ENCODE measurements at places on chromosomes 3 and 15. TPM values are rescaled to one million over a fixed set of nuclear protein-coding genes. Genes with fewer than 3 reads are reported as not detected.
A peak's percentile ranks its signal among the peaks of the same experiment; 100 is the strongest.

Gene PRKCD
- 37.4 TPM for total RNA-seq

Gene TMIE
- 0.62 TPM for total RNA-seq

Gene LPCAT4
- 87.5 TPM for total RNA-seq

Gene SACM1L
- 51.6 TPM for total RNA-seq

Gene PLSCR2
- total RNA-seq = not detected

Gene GOLGA8Q
- not detected for total RNA-seq

Gene MUC4
- 2.4 TPM for total RNA-seq

DNA sequence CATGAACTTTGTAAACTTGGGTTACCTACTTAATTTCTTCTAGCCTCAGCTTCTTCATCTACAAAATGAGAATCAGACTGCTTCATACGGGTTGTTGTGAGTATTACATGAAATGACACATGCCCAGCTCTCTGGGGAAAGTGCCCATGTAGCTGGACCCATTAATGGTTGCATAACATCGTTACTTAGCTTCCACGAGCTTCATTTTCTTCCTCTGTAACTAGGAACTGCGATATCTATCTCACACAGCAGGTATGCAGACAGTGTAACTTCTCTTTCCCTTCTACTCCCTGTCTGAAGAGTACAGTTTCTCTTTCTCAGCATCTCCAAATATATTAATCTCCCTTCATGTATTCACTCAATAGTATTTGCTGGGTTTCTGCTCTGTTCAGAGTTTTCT is 37.9 kb upstream of the DLG1 start:
- no peak for DNase-seq

- no peak for DNase-seq
Measured at GRCh38 chr3:160703974-160704373, 27.0 kb downstream of the ARL14 start.

DNA sequence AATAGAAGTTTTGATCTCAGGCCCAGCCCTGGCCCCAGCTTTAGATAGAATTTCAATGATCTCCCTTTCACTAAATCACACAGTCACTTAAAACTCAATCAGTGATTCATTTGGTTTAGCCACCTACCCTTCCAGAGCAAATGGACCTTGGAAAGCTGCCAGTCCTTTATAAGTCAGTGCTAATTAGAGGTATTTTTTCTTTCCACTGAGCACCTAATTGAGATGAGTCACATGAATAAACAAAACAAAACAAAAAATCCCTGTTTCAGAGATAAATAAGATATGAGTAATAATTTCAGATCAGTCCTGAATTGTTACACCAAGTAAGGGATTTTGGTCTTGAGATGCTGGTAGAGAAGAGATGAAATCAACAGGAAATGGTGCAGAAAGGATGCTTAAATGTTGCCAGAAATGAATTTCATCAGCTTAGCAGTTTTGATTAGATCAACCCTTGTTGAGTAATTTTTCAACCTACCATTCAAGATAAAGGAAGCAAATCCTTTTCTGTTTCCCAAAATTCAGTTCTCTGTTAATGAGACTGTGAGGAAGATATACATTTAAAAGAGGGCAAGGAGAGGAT is 352.0 kb upstream of the COL8A1 start:
- DNase-seq = no peak

DNA sequence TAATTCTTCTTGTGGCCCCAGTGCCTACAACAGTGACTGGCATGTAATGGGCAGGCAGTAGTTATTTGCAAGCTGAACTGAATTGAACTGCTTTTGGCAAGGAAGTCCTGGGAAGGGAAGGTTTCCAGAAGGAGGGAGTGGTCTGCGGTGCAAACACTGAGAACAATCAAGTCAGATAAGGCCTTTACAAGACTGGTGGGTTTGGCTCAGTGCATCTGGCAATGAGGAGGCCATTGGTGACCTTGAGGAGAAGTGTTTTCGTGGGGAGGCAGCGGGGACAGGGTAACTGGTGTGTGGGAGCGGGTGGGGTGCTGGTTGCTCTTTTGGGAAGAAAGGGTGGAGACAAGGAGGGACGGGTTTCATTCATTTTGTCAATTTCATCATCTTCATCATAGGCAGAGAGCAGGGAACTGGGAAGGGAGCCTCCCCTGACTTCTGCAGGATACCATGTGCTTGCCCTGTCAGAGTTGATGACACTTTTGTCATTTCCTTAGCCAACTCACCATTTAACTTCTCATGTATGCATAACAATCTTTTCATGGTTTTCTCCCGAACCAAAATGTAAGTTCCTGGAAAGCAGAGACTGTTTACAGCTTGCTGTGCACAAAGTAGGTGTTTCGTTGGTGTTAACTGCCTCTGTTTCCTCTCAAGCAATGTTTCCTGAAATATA is 8.4 kb upstream of the EHD4 start:
- DNase-seq = peak; percentile 63

- DNase-seq = no peak
Measured at GRCh38 chr3:29497282-29497681, 216.4 kb downstream of the RBMS3 start.

GRCh38 chr3:187000711-187001151 is 70.4 kb downstream of the ST6GAL1 start:
- no peak for DNase-seq

GRCh38 chr3:35971686-35972085 is 332.4 kb downstream of the ARPP21 start:
- DNase-seq = no peak

DNA sequence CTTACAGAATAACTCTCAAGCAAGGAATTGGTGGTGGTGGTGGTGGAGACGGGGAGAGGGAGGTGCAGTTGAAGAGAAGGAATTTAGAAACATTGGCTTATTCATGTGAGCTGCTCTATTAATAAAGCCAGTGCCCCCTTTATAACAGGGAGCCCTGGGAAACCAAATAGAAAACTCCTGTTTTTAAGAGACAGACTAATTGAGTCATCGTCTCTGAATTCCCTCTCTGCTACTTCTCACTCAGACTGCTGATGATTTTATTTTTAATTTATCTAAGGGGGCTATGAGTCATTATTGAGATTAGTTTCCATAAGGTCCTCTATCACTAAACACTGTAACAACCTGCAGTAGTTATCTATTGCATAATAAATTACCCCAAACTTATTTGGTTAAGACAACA is 145.9 kb upstream of the GALNT15 start:
- no peak for DNase-seq

DNA sequence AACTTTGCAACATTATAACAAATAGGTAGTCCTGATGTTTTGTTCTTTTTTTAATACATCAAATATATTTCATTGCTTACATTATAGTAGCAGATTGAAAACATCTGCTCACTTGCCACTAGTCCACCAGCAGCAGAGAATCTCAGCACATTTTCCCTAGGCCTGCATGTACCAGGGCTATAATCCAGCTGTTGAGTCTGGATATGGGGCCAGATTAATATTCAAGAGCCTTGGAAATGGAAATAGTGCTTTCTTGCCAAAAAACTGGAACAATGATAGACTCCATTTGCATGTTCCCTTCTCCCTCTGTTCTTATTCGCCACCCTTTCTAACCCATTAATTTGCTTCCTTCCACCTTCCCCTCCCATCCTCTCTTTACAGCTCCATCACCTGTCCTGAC is 288.0 kb downstream of the EPHA3 start:
- DNase-seq = no peak

- no peak for DNase-seq
Measured at GRCh38 chr3:61964566-61964965, 403.2 kb downstream of the PTPRG start.

- no peak for DNase-seq
Measured at GRCh38 chr3:29612536-29612935, 331.7 kb downstream of the RBMS3 start.

DNA sequence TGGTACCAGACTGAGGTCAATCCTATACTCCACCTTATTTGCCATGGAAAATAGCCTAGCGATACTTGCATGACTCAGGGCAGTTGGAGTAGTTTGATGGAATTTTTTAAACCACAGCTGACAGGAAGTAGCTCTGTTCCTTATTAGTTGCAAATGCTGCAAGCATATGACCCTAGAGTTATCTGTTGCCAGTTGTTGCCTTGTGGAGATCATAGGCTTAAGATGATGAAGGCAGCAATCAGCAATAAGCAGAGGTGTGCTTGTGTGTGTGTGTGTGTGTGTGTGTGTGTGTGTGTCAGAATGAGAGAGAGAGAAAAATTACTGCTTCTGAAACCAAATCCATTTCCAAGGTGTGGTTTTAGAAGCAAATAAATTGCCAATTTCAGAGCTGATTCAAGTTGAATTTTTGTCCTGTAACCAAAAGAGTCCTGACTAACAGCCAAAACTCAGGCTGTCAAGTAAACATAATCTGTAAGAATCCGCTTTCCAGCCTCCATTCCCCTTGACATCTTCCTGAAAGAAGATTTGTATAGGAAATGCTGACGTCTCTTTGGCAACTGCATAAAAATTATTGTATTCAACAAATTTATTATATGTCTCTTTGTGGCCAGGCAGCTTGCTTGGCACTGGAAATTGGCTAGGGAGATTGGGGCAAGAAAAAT is 141.2 kb downstream of the SERPINI1 start:
- DNase-seq = no peak

DNA sequence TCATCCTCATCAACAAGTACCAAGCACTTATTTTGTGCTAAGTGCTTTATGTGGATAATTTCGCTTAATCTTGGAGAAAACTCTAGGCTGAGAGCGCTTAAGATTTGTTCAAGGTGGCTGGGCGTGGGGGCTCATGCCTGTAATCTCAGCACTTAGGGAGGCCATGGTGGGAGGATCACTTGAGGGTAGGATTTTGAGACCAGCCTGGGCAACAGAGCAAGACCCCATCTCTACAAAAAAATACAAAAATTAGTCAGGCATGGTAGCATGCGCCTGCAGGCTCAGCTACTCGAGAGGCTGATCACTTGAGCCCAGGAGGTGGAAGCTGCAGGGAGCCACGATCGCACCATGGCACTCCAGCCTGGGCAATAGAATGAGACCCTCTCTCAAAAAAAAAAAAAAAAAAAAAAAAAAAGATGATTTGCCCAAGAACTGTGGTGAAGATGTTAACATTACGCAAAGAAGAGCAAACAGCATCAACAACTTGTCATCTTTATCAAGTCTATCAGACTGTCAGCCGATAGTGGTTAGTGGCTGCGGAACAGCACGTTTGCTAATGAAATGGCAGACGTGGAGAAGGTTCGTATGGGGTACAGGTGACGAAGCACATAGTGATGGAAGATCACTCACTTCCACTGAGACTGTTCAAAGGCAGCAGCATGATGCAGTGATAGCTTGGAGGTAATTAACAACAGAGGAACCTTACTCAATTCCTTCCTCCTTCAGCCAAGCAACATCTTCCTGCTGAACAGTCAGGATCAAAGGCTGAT is 27.7 kb downstream of the NRROS start:
- no peak for DNase-seq

GRCh38 chr3:195259154-195259474 is 11.8 kb downstream of the XXYLT1 start:
- no peak for DNase-seq

DNA sequence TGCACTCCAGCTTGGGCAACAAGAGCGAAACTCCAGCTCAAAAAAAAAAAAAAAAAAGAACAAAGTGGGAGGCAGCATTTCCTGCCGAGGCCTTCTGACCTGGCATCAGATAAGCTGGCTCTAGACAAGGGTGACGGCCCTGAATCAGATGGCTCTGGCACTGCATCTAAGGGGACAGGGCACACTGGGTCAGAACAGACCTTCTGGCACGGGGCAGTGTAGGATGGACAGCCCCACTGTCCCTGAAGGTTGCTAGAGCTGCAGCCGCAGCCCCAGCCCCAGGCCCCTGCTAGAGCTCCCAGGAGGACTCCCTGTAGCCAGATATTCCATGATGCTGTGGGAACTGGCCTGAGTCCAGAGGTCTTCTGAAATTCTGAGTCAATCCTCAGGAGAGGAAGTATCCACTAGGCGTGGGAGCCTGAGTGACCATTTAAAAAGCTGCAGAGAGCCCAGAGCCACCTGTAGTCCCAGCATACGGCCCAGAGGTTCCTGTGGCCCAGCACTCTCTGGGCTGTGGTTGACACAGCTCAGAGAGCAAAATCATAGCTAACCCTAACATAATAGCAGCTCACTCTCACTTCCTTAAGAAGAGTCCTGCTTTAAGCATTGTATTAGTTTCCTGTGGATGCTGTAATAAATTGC is 69.2 kb upstream of the MFGE8 start:
- no peak for DNase-seq

- DNase-seq = no peak
Measured at GRCh38 chr3:112121577-112122547, 11.2 kb downstream of the GCSAM start.

DNA sequence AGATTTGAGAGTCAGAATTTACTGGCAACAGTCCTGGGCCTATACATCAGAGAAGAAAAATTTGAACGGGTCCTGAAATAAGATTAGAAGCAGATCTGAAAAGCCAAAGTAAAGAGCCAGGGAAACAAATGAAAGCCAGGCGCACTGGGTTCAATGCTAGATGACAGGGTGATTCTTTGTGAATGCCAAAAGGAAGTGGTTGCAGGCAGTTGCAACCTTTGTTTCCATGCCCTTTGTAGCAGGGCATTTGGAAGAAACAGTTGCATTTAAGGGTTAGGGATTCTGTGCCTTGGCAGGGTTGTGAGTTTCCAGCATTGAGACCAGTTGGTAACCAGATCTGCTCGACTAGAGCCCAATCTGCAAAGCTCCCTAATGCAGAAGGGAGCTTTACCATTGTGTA is 36.4 kb upstream of the MTHFS start:
- no peak for DNase-seq

DNA sequence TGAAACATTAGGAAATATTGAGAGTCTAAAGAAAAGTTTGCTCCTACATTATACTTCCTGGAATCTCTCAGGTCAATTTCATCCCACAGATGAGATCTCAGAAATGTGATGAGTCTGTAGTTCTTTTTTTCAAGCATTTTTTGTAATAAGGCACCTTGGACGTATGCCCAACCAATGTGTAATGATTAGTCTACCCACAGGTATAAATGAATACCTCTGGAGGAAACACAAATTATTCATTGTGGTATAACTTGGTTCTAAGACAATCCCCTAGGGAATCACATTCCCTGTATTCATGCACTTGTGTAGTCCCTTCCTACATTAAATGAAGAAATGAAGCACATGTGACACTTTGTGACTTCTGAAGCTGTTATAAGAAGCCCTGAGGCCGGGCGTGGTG is 596.2 kb upstream of the UBE2E2 start:
- DNase-seq = no peak

- DNase-seq = no peak
Measured at GRCh38 chr3:36591959-36592358, 172.4 kb downstream of the DCLK3 start.

- DNase-seq = no peak
Measured at GRCh38 chr3:13019243-13020095, 53.8 kb downstream of the IQSEC1 start.
